ENCODE measurements at places on chromosomes 1 and 21.
A peak's percentile ranks its signal among the peaks of the same experiment; 100 is the strongest.

DNA sequence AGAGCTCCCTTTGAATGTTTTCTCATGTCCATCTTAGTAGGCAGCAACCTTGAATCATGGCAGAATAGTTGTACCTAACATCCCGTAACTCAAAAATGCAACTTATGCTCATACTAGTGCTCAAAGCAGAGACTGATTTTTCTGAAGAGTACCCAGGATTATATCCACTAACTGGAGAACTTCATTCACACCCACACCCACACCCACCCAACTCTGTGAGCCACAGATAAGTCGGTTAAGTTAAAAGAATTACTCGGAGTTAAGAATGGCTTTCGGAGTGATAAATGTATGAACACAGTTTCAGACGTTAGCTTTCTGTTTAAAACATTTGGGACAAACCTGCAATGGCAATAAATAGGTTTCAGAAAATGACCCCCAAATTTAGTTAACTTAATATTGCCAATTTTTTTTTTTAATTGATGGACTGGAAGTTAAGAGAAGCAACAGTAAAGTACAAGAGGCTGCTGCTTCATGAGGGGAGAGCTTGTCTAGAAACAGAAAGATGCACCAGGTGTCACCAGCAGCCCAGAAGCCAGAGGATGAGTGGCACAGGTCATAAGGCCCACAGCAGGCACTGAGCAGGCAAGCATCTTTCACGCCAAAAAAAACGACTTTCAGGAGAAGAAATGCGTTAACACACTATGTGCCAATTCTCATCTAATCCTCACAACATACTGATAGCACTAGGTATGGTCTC is 48.4 kb upstream of the C1orf198 start:
- DNase-seq: no peak

- no peak for DNase-seq
Measured at GRCh38 chr1:113891631-113892220, 4.3 kb upstream of the BCL2L15 start.

DNA sequence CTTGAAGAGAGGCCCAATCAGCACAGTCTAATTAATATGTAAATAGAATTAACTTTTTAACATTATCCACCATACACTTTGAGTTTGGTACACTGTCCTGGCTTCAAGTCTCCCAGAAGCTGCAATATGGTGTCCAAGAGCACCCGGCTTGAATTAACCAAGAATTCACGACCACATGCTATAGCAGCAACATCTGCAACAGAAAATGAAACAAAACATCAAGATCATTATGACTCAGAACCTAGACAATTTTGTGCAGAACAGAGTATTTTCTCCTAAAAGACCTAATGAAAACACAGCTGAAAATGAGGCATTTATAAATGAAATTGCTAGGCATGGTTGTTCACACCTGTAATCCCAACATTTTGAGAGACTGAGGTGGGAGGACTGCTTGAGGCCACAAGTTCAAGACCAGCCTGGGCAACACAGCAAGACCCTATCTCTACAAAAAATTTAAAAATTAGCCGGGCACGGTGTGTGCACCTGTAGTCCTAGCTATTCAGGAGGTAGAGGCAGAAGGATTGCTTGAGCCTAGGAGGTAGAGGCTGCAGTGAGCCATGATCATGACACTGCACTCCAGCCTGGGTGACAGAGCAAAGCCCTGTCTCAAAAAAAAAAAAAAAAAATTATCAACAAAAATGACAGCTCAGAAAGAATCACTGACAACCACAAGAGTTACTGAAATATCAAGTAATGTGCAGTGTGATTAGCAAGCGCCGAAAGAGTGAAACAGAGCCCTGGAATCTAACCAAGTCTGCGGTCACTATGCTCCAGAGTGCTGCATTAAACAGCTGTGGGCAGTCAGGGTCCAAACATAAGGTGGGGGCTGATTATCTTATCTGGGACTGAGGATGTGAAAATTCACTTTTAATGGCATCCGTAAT is 45.3 kb downstream of the HSF2BP start:
- no peak for DNase-seq

GRCh38 chr1:235045034-235045690 is 83.5 kb downstream of the TOMM20 start:
- DNase-seq: no peak

GRCh38 chr1:151680826-151681225 is 35.8 kb downstream of the CELF3 start:
- DNase-seq: no peak

- no peak for DNase-seq
Measured at GRCh38 chr1:27166351-27166802, 11.5 kb upstream of the SLC9A1 start.

DNA sequence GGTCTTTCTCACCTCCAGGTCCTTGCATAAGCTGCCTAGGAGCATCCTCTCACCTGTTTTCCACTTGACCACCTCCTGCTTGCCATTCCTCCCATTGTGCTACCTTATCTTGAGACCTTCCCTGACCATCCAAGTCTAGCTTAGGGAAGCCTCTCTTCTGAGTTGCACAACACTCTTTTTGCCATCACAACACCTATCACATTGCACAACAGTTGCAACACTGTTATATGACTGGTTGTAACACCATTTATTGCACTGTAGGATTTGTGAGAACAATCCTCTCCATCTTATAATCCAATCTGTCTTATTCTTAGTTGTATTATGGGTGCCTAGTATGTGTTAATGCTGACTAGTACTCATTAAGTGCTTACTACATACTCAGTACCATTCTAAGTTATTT is 488.7 kb downstream of the OMA1 start:
- no peak for DNase-seq

DNA sequence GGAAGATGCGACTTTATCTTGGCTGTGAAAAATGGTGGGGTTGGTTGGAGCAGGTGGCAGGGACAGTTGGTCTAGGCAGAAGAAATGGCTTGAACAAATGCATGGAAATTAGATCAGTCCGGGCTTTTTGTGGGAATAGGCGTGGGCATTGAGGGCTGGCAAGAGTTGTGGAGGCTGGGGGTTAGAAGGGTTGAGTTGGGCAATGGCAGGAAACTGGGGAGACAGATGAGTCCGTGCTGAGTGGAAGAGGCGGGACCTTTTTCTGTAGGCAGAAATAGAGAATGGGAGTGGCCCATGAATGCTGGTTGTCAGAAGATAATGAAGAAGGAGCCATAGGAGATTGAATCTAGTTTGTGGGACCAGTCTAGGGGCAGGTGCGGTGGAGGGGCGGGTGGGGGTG is 6.9 kb downstream of the PDPN start:
- no peak for DNase-seq

DNA sequence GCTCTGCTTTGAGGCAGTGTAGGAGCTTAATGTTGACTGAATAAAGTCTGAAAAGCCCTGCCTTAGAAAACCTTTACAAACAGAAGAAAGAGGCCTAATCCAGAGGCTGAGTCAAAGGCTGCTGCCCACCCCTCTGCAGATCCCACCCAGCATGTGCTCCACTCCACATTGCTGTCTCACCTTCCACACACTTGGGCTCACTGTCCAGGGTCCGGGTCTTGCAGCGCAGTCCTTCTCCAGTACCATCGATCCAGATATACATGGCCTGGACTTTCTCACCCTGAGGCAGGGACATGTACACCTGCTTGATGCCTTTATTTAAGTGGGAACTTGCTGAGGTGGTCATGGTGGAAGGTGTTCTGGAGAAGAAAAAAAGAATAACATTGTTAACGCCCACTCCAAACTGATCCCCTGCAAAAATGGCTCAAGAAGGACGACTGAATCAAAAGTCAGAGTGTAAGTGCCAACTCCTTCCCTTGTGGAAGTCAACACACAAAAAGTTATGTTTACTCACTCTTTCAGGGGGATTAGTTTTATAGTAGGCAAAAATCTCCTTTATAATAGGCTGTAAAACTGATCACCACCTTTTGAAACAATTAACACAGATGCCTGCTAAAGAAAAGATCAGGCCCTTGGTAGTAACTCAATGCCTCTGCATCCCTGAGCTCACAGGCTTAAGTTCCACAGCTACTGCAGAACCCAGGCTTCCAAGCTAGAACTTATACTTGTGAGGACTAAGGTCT is 3.0 kb downstream of the GLUL start:
- no peak for DNase-seq

- DNase-seq: no peak
Measured at GRCh38 chr1:108055387-108055786, 90.4 kb upstream of the VAV3 start.

DNA sequence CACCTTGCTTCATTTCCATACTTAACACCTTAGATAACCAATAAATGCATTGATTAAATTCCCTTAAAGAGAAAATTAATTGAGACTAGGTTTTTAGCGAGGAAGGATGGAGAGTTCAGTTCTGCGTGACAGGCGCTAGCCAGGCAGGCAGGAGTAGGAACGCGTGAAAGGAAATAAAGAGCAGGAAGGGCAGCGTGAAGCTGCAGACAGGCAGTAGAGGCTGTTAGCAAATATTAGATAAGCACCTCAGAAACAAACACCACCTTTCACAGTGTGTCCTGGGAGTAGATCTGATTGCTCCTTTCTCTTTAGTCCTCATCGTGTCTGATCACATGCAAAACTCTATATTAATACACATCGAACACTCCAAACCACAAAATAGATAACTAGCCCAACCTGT is 282.7 kb upstream of the ADGRL2 start:
- no peak for DNase-seq

DNA sequence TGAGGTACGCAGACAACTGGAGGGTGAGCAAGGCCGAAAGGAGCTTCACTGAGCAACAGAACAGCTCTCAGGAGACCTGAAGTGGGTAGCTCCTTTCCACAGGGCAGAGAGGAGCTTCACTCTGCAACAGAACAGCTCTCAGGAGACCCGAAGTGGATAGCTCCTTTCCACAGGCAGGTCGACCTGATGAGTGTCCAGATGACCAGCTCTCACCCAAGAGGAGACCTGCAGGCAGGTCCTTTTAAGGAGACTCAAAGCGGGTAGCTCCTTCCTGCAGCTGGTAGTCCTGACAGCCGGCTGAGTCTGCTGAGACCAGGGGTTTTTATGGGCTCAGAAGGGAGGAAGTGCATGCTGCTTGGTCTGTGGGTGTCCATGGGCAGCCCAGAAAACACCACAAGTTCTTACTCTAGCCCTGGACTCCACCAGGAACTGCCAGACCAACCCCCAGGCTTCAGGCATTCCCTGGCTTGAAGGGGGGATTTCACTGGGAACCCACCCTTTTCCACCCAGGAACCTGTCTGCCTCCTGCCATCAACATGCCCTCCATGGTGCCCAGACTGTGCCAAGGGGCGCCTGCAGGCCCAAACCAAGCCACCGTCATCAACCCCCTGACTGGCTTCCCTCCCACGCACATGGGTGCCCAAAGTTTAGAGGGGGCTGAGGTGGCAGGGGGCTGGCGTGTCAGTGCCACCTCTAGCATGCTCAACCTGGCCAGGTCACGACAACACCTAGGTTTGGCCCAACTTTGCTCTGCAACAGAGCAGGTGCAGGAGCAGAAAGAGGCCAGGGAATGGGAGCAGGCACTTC is 43.6 kb downstream of the ZBTB8OS start:
- DNase-seq: no peak

DNA sequence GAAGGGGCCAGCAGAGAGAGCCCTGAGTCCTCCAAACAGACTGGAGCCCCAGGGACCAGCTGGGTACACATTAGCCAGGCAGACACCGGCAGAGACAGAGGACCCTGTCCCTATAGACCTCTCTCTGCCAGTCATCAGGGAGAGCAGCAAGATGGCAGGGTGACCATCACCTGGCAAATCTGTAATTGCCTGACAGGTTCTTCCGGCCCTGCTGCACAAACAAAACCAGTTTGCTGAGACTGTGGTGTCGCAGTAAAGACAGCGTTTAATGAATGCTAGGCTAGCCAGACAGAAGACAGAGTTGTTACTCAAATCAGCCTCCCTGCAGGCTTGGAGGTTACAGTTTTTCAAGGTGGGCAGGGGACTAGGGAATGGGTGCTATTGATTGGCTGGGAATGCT is 618.9 kb downstream of the NPHP4 start:
- DNase-seq: no peak

DNA sequence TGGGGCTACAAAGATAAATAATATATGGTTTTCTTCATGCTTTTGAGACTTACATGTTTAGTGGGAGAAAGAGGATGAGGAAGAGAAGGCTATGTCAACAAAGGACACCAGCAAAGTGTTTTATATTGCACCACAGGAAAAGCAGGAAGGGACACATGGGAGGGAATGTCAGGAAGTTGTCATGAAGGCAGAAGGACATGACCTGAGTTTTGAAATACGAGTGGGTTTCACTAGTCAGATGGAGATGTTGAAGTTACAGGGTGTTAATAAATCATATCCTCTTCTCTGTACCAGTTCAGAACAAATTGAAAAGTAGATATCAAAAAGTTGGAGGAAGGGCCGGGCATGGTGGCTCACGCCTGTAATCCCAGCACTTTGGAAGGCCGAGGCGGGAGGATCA is 18.2 kb upstream of the AGO1 start:
- DNase-seq: no peak

GRCh38 chr1:248848602-248849001 is 10.3 kb downstream of the ZNF692 start:
- no peak for DNase-seq

DNA sequence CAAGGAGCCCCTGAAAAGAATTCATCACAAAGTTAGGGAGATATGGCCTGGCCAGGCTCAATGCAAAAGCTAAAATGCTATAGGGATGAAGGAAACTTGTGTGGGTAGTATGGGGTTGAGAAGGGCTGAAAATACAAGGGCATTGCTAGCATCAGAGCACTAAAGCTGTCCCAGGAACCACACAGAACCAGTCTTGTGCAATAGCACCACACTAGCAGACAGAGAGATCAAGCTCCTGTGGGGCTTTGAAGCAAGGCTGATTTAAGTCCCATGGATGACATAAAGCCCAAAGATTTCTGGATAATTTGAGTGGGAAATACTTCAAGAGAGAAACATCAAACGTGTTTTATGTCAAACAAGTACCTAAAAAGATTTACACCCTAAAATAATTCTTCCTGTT is 97.1 kb downstream of the VAV3 start:
- no peak for DNase-seq

- no peak for DNase-seq
Measured at GRCh38 chr1:23854568-23854967, 13.5 kb downstream of the FUCA1 start.

- DNase-seq: no peak
Measured at GRCh38 chr1:39229504-39229903, 25.0 kb downstream of the MACF1 start.

GRCh38 chr1:201954263-201955008 is 867 bp upstream of the TIMM17A start:
- DNase-seq: peak; percentile 26

GRCh38 chr1:199685369-199685768 is 342.1 kb upstream of the NR5A2 start:
- DNase-seq: no peak

GRCh38 chr1:146012703-146013558 is 8.6 kb downstream of the HJV start:
- peak; percentile 44 for DNase-seq

GRCh38 chr1:95640746-95641145 is 406.7 kb downstream of the RWDD3 start:
- DNase-seq: no peak

Measured in activated naive CD4-positive, alpha-beta T cell treated with Interleukin-2 at 50 U/mL for 16 hours (primary cell).